ENCODE measurements at places on chromosomes 3 and 15. TPM values are rescaled to one million over a fixed set of nuclear protein-coding genes. Genes with fewer than 3 reads are reported as not detected.

GRCh38 chr3:189369636-189370035 is 197.9 kb downstream of the TPRG1 start:
- no peak for DNase-seq

GRCh38 chr3:169822540-169822939 is 9.8 kb upstream of the LRRC34 start:
- no peak for DNase-seq

DNA sequence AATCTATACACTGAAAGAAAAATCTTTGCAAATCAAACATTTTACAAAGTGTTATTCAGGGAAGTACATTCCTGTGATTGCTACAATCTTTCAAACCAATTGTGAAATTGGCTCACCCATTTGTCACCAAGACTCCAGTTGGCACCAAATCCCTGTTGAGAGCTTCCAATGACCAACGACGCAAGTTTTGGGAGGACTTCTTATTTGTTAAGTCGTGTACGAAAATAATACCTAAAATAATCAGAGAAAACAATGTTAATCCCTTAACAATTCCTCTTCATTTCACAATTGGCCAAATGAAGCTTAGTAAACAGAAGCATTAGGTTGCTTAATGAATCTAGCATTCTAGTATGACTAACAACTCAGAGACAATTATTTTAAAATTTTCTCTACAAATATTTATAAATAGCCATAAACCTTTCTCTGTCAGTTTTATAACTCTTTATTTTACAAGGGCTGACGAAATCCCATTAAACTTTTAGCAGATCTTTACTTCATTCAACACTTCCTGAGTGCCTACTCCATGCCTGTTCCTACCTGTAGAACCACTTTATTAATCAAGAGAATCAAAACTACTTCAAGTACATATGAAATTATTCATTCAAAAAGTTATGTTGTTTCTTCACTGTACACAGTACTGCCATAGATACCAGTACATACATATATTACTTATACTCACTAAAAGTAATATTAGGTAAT is 24.0 kb upstream of the HGD start:
- DNase-seq, result no peak

GRCh38 chr3:71548705-71549384 is 34.7 kb downstream of the FOXP1 start:
- no peak for DNase-seq

DNA sequence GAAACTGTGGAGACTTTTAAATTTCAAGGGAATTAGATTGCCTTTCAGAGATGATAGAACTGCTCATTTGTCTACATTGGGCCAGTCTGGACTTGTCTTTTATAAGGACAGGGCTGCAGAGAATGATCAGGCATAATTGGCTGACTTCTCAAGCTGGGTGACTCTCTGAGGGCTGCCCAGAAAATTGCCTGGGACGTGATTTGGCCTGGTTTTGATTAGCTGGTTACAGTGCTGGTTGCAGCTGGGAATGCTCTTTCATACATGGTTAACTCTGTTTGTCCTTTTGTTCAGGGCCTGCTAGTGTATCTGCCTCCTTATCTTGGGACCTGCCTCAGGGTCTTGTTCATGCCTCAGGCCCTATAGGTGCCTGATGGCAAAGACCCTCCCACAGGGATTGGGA is 245.6 kb downstream of the CLSTN2 start:
- no peak for DNase-seq

DNA sequence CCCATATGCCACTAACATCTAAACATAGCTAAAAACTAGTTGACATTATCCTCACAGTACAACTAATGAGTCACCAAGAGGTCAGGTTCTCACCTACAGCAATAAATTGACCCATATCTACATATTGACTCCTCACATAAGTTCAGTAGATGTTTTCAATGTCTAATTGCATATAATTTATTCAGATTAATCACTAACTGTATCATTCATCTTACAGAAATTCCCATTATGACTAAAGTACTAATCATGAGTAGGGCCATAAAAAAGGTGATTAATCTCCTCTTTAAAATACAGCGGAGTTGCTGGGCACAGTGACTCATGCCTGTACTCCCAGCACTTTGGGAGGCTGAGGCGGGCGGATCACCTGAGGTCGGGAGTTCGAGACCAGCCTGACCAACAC is 82.4 kb upstream of the ST3GAL6 start:
- no peak for DNase-seq

DNA sequence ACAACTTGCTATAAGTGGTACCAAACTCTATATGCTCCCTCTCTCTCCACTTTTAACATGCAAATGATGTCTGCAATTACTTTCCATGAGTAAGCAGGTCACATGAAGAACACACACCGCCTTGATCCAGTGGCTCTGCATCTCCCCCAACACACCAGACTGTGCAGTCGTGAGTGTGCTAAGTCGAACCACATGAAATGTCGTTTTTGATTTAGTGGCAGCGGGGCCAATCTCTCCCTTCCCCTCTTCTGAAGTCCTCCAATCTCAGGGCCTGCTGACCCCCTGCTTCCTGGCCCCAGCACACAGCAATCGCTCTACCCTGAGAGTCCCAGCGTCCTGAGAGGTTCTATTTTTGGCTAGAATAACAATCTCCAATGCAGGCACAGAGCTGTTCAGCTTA is 312.5 kb downstream of the SHQ1 start:
- DNase-seq, result no peak

DNA sequence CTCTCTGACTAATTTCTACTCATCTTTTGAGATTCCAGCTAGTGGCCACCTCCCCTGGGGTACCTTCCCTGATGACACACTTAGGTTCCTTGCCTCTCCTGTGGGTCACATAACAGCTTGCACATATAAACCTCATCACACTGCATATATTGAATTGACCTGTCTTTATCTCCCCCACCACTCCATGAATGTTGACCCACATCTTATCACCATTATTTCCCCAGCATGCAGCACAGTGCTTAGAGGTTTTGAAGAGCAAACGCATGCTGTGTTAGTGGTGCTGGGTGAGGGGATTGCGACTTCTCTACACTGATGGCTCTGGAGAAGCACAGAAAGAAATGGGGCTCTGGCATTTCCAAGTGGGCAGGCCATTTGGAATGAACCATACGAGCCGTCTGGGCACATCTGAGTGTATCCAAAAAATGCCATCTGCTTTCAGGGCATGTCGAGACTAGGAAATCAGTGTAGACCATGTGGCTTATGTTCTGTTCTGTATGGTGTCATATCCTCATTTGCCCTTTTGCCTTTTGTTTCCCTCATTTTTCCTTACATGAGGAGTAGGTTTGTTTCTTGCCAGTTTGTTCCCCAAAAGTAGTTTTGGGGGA is 333.2 kb upstream of the TRIM42 start:
- no peak for DNase-seq

DNA sequence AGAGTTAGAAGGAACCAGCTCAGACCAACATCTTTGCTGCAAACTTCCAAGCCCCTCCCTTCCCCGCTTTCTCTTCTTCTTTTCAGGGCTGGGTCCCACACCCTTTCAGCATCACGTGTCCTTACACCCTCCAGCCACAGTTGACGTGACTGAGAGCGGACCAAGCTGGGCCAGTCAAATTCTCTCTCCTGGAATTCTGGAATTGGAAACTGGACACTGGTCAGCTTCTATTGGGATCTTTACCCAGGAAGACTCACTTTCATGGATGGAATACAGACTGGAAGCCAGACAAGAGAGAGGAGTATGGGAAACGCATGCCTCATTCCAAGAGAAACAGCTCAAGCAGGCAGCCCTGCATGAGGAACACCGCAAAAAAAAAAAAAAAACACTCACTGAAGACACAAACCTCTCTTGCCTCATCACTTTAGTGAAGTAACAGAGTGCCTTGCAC is 12.4 kb upstream of the TPM1 start:
- DNase-seq, result no peak

DNA sequence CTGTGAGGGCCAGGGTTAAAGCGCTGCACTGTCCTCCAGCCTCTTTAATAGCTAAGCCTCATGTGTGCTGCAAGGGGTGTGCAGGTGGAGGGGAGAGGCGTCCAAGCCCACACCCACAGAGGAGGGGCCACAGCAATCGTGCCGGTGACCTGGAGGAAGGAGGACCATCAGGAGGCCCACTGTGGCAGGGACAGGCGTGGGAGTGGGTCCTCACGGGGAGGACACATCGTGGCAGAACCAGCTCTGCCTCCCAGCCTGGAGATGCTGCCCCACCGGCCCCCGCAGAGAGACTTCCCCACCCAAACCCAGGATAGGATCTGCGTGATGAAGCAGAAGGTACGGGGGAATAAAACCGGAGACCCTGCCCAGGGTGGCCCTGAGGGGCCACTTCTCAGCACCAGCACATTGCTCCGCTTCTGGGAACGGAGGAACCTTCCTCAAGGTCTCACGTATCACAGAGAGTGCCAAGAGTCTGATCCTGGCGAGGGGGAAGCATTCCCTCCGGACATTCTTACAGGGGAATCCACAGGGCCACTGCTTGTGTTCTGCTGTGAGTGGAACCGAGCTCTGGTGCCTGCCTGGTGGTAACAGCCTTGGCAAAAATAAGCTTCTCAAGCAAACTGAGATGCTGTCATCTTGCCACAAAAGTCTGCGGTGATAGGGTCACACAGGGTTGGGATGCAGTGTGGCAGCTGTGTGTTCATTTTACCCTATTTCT is 199.8 kb downstream of the XXYLT1 start:
- DNase-seq, result no peak

GRCh38 chr3:112650482-112650881 is 9.5 kb upstream of the CCDC80 start:
- no peak for DNase-seq

DNA sequence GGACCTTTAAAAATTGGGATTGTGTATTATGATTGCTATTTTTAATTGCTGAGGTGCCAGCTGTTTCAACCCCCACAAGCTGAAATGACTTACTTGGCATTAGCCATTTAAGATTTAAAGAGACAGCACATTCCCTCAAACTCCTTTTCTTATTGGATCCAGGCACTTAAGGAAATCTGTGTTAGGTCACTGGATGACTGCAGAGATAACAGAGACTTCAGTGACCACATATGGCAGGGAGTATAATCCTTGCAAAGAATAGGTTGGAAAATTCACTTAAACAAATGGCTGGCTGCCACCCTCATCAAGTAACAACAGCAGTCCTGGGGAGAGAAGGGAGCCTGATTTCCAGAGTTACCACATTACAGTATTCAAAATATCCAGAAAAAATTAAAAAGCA is 66.6 kb downstream of the SLMAP start:
- DNase-seq, result no peak

DNA sequence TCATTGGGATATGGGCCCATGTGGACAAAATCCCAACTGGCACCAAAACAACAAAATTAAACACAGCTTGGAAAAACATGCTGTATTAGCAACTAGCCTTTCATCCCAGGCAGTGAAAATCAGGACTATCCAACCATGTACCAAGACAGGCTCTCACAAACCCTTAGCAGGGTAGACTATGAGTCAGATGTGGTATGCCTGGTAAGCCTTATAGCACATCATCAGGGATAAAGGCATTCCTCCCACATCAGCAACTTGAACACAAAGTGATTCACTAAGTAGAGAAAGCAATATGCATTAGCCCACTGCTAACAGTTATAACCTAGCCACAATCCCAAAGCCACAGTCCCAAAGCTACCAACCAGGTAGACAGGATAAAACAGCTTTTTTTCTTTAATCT is 8.0 kb downstream of the CEP152 start:
- DNase-seq, result no peak

DNA sequence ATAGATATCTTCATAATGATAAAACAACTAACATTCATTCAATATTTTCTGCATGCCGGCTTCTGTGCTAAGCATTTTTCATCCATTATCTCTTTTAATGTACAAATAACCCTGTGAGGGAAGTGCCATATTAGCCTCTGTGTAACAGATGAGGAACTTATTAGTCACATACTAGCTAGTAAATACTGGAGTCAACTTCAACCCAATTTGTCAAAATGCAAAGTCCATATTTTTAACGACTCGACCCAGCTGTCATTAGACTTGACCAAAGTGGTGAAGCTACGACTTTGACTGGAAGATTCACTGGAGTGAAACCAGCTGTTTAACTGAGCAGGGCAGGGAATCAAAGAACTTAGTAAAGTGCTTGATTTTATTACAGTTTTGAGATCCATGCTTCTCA is 41.6 kb downstream of the PARP15 start:
- DNase-seq, result no peak

GRCh38 chr3:52039426-52039825 is 16.9 kb downstream of the DUSP7 start:
- no peak for DNase-seq

DNA sequence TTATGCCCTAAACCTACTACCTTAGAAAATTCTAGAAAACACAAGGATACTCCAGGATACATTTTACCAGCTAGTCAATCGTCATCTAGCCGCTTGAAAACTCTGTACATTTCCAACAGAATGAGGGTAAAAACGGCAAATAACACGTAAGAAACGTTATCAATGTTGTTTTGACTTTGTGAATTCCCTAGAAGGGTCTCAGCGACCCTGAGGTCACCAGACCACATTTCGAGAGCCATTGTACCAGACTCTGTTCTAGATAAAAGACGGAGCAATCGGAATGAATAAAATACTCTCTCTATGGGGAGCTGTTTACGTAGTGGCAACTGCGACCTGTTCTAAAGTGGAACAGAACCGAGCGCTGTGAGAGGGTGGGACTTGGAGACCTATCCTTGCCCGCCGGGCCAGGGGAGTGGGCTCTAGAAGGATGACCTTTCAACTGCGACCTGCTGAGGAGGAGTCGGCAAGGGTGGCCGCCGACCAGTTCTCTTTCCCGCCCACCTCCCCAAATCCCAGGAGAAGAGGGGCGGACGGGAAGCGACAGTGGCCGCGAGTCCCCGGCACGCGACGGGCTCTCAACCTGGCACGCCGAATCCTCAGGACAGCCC is 778 bp upstream of the AP4E1 start:
- no peak for DNase-seq

DNA sequence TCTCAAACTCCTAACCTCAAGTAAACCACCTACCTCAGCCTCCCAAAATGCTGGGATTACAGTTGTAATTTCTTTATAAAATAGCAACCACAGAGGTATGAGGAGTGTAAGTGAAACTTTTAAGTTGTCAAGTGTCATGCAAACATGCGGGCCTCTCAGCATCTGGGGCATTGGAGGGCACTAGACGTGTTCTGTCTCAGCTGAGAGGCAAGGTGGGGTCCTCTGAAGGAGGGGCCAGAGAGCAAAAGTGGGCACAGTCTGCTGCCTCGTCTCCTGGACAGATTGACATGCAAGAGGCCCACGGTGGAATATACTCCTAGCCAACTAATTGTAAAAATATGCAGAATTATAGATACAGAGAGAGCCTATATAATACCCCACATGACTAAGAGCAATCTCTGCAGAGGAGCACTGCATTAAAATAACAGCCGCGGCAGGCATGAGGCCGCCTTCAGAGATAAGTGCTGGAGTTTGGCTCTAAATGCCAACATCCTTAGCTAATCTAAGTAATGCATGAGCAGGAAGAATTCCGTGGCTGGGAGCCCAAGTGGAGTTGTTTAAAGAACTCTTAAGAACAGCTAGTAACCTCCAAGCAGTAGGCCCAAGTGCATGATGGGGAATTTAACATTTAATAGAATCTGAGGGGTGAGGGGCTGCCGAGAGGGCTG is 87.8 kb upstream of the RNU6-1 start:
- DNase-seq, result peak; percentile 68

Gene NOX5
- total RNA-seq, result 0.54 TPM

Gene FSIP1
- total RNA-seq, result 0.14 TPM

Gene CEMIP
- 1.2 TPM for total RNA-seq

Gene MESP2
- not detected for total RNA-seq

Gene DAPK2
- total RNA-seq, result 6.1 TPM

Gene TRIM42
- total RNA-seq, result not detected

Data from thoracic aorta (tissue), 2 donors.